H7 (cell line): ENCODE measurements at places on chromosomes 13 and 19. TPM values are rescaled to one million over a fixed set of nuclear protein-coding genes. Genes with fewer than 3 reads are reported as not detected.

The SPRY2 gene
- 58.5 and 60.6 TPM in 2 replicates for total RNA-seq

The KRTDAP gene
- total RNA-seq: 0.44 and 0.52 TPM in 2 replicates

- DNase-seq: no peak
These were observed 238.9 kb downstream of the ITGBL1 start for GRCh38 chr13:101691341-101691860.

DNA sequence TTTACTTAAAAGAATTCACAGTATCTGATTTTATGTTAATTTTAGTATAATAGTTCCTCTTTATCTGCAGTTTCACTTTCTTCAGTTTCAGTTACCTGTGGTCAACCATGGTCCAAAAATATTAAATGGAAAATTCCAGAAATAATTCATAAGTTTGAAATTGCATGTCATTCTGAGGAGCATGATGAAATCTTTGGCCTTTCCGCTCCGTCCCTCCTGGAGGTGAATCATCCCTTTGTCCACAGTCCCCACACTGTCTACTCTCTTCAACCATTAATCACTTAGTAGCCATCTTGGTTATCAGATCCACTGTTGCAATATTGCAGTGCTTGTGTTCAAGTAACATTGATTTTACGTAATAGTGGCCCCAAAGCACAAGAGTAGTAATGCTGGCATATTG lies 26.9 kb downstream of the SLITRK6 start:
- DNase-seq: no peak

GRCh38 chr13:100439247-100439970 lies 149.2 kb downstream of the GGACT start:
- DNase-seq: peak; percentile 29
